Stimulated activated CD8-positive, alpha-beta memory T cell treated with anti-CD3 and anti-CD28 coated beads, Interleukin-15, amount 100 ng/mL, for 24 hours (primary cell): ENCODE measurements at places on chromosomes 13 and 19.

DNA sequence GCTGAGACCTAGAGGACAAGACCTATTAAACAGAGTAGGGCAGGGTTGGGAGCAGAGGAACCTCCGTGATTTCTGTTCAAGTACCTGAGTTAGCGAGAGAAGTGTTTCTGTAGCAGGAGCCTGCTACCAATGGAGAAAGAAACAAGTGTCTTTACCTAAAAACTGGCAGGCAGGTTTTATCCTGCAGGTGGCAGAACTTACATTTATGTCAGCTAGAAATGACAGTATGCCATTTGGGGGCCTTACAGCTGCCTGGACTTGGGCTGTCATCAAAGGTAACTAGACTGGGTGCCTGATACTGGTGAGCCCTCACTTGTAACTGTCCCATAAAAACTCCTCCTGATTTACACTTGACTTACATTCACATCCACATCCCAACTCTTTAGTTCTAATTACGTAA, 185.3 kb upstream of the MIR17HG start:
- no peak for DNase-seq

DNA sequence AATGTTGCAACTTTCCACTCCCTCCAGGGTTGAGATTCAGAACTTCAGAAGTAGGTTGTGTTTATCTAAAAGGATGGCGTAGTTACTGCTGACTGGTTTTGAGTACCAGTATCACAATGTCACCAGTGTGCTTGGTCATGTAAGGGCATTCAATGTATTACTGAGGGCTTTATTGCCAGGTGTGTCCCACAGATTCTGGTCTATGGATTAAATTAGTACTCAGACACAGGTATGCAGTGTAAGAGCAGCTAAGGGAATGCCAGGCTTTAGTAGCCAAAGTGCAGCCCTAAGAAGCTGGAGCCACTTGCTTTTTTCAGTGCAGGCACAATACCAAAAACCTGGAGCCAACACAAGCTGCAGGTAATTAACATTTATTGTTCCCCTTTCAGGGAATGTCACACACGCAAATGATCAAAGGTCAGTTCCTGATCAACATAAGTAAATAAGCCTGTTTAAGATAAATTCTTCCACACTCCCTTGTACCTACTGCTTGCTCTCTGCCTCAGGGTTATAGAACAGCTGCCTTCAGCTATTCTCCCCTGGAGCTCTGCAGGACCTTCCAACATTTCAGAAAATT, 130.1 kb upstream of the ZNF91 start:
- no peak for DNase-seq

GRCh38 chr19:571566-571974, 826 bp upstream of the BSG start:
- no peak for DNase-seq

GRCh38 chr13:75636436-75637180, 478 bp downstream of the LMO7 start:
- no peak for DNase-seq

- DNase-seq: no peak
Measured at GRCh38 chr13:60164234-60164889, 634 bp upstream of the DIAPH3 start.

GRCh38 chr13:45773236-45773635, 71.1 kb downstream of the CBY2 start:
- no peak for DNase-seq

DNA sequence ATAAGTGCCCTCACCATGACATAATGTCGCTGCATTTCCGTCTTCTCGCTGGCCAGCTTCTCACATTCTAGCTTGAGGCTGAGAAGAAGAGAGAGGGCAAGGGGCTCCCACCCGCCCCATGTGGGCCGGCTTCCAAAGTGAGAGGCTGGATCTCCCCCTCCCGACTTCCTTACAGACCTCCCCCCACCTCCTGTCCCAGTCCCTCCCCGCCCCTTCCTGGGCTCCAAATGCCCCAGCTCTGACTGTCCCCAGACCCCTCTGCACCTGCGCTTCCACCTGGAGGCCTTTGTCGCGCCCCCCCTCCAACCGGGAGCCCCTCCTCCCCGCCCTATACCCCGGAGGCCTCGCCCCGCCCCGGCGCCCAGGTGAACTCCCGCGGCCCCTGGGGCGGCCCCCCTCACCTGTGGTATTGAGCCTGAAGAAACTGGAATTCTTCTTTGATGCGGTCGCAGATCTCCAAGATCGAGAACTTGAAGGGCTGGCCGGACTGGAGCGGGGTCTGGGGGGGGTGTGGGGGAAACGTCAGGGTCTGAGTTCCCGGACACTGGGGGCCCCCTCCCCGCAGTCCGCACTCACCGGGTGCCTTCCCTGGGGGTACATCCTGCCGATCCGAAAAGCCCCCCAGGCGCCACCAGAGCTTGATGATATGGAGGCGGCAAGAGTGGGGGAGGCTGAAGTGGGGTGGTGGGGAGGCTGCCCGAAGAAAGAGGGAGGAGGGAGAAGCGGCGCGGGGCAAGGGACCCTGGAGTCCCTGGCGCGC, 595 bp downstream of the TLE2 start:
- DNase-seq: no peak

DNA sequence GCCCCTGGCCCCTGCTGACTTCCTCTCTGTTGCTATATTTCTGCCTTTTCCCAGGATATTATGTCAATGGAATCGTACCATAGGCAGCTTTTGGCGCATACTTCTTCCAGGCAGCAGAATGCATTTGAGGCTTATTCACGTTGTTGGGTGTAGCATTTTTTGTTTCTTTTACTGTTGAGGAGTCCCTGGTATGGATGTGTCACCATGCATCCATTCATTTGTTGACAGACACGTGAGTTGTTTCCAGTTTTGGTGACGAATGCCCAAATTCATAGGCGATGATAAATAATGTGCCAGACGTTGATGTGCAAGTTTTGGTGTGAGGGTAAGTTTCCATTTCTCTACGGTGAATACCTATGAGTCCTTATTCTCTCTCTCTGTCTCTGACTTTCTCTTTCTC, 5.0 kb downstream of the NFILZ start:
- DNase-seq: no peak

DNA sequence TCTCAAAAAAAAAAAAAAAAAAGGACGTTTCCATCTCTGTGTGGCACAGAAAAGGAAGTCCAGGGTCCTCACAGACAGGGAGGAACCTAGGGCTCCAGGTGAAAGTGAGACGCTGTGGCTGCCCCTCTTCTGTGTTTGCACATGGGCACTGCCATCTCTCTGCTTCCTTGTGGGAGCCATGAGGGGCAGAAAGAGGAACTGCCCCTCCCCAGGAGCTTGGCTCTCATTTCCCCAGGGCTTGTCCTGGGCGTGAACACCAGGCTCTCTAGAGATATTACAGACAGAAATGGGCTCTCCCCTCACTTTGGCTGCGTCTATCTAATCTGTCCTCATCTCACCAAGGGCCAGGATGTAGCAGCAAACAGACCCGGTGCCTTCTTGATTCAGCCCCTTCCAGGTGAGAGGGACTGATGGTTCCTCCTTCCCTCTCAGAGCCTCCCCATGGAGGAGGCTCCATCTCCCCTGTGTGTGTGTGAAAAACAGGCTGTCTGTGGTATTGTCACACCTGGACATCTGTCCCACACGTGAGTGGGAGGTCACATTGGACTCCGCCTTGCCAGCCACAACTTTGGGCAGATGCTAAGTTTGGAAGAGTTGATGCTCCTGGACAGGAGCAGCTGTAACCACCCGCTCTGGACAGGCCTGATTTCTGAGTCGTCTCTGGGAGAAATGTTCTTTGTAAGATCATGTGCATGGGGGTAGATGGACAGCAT, 840 bp upstream of the LILRA4 start:
- no peak for DNase-seq

DNA sequence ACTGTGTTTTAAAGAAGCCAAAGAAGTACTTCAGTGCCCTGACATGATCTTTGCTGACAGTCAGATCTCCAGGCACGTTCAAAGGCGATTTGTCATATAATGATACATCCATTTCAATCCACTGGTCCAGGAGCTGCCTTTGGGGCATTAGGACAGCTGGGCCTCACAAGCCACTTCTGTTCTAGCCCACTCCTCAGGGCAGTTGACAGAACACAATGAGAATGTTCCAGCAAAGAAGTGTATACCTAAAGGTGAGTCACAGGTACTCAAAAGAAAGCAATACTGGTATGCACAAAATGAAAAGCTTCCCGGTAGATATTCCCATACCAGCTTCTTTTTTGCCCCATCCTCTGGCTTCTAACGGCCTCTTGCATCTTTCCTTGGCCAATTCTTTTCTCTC, 12.5 kb upstream of the MAP3K10 start:
- no peak for DNase-seq

GRCh38 chr13:36550177-36550576, 117.9 kb downstream of the CCNA1 start:
- DNase-seq: no peak

- DNase-seq: no peak
Measured at GRCh38 chr13:88649855-88650254, 978.7 kb downstream of the SLITRK5 start.

DNA sequence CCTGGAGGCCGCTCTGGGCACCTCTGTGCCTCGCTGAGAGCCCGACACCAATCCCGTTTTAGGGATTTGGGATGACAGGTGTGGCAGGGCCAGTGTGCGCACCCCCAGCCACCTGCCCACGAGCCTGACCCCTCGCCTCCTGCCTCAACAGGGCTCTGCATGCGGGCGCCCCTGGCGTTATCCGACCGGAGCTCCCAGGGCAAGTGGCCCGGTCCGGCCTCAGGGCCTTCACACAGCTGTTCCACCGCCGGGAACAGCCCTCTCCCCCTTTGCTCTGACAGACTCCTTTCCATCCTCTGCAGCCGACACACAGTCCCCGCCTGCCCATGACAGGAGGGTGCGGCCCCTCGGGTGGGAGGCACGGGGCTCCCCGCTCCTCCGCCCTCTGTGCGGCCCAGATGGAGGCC, 7.1 kb upstream of the WDR18 start:
- DNase-seq: no peak

DNA sequence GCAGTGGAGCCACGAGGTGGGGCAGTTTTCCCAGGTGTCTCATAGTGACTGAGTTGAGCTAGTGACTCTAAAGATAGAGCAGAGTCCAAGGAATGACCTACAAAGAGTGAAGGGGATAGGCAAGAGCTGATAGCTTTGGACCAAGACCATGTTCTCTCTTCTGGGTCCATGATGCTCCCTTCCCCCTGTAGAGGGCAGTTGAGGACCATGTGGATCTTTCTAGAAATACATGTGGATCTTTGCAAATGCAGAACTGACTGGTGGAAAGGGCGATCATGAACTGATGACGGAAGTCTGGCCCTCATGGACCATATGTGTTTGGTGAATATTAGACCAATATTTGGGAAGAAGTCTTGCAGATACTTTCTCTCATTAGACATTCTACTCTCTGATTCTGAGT, 6.9 kb downstream of the PSG1 start:
- no peak for DNase-seq

GRCh38 chr13:29529754-29530153, 65.7 kb downstream of the SLC7A1 start:
- DNase-seq: no peak

DNA sequence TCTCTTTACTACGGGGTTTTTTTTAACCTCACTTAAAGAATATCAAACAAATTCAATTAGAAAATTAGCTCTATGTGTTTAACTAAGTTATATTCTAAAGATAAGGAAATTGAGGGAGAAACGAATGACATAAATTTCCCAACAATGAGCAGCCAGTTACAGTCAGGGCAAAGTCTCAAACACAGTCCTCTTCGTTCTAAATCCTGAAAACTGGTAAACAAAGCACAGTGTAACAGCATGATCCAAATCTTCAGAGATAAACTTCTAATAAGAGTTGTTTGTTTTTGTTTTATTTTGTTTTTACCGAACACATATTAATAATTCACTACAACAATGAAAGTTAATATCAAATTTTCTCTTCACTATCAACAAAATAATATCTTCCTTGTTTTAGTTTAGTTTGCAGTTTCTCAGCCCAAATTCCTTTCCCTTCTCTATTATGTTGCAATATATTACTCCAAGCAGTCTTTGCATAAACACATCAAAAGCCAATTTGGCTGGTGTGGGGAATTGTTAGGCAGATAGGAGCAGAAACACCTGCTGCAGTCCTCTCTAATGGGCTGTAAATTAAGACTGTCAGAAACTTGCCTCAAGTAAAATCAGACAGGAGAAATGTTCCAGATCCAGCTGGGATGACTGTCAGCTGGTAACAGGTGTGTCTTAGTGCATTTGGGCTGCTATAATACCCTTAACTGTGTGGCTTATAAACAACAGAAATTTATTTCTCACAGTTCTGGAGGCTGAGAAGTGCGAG, 106.5 kb upstream of the SGCG start:
- DNase-seq: no peak

- DNase-seq: no peak
Measured at GRCh38 chr19:17753976-17754375, 2.7 kb downstream of the FCHO1 start.

- DNase-seq: no peak
Measured at GRCh38 chr13:85659493-85659892, 139.7 kb downstream of the SLITRK6 start.

DNA sequence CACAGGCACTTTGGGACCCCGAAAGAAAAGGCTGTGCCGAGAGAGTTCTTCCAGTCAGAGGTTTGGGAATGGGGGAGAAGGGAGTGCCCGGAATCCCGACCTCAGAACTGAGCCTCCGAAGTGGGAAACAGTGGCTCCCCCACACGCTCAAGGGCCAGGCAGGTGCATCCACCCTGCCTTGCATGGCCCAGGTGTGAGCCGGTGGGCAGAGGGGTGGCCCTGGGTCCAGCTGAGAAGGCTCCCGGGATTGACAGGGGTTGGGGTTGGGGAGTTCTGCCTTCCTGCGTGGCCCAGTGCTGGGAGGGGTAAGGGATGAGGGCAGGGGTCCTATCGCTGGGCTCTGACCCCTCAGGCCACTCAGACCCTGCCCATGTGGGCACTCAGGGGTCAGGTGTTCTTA, 163.5 kb upstream of the TUBA3C start:
- DNase-seq: no peak

DNA sequence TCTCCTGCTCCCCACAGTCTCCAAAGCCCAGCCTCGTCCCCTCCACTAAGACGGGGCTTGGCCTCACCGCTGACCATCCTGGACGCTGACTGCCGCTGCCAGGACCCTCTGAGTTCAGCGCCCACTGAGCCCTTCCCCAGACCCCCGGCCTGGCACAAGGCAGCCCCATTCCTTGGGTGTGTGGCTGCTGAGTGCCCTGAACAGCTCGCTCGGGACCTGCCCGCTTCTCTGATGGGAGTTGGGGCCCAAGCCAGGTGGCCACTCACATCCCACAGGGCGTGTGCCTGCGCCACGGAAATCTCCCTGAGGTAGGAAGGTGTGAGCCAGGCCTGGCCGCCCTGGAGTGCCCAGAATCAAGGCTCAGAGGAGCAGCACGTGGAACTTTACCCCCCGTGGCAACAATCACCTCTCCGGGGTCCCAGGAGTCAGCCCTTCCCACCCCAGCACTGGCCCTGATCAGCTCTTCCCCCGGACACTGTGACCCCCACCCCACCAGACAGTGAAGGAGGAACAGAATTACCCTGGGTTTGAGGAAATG, 20.8 kb downstream of the C13orf46 start:
- DNase-seq: no peak
